Fibroblast of skin of abdomen (primary cell): ENCODE measurements at places on chromosomes 1 and 21.
A peak's percentile ranks its signal among the peaks of the same experiment; 100 is the strongest.

DNA sequence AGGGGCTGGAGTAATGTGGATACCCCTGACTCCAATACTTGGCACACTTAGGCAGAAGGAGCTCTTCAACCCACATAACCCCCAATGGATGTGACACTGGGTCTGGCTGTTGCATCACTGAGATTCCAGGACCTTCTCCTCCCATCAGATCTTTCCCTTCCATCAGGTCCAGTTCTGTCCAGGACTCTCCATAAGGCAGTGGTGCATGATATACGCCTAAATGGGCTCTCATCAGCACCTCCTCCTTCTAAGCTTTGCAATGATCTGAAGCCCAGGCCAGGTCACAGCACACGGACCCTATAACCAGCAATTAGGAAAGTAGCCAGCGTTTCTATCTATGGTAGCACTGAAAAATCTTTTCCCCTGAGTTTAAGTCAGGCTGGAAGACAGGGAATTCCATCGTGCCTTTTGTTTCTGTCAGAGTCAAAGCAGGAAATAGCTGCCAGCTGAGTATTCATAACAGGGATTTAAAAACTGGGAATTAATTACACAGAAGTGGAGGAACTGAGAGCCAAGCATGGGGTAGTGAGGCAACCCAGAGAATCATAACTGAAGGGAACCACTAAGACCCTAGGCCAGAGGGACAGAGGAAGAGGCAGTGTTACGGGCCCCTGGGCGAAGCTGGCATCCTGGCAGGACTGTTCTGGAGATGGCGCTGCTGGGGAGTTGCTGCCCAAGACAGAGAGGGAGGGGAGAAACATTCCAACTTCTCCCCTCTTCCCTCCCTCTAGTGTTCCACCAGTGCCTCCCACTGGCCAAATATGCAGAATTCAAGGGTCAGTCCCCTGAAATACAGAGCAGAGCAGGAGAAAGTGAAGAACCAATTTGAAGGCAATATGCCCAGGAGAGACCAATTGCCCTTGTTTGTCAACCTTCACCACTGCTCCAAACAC is 37.5 kb upstream of the HOOK1 start:
- peak; percentile 76 for DNase-seq

DNA sequence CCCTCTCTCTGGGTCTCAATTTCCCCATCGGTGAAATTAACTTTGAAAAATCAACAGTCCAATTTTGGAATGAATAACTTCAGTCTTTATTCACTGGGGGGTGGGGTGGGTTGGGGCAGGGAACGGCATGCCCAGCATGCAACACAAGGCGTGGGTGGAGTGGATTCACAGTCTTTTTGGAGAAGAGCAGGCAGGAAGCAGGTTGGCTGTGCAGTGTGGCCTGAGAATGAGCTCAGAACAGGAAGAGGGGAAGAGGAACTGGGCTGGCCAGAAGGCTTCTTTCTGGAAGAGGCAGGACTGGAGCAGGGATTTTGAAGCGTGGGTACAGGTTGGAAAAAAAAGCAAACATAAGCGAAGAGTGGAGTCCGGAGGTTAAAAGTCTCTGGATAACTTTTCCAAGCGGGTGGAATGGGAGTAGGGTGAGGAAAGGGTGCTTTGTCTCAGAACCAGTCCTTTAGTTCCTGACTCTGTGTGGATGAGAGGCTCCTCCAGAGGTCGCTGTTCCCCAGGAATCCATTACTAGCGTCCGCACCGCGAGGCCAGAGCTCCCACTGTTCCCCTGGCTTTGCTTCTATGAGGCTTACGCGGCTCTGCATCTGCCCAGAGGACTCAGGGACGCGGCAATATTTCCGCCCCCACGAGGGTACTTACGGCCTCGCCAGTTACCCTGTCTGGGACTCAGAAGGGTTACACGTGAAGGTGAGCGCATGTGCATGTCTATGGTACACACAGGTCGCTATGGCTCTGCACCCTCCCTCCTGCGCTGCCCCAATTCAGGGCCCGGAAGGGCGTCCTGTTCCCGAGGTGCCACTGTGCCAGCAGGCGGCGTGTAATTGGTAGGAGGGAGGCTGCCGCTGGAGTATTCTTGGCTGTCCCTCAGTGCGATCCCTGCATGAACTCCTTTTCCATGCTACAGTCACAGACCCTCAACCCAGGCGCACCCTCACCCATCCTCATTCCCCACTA is 5.5 kb upstream of the FOXD2 start:
- DNase-seq: peak; percentile 72

DNA sequence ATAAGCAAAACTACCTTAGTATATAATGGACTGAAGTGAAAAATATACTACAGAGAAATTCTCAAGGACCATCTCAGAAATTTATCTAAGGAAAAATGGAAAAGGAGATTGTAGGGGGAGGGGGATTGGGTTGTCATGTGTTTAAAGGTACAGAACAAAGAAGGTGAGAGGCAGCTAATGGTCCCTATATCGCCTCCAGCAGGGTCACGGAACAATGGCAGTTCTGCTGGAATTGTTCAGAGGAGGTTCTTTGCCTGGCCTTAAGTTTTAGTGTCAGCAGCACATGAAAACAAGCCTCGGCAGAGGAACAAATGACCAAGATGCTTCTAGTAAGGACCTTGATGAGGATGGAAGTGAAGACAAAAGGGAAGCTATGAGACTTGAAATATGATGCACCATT is 42.0 kb upstream of the RGS2 start:
- no peak for DNase-seq

GRCh38 chr1:196466166-196466565 is 142.1 kb downstream of the KCNT2 start:
- no peak for DNase-seq

DNA sequence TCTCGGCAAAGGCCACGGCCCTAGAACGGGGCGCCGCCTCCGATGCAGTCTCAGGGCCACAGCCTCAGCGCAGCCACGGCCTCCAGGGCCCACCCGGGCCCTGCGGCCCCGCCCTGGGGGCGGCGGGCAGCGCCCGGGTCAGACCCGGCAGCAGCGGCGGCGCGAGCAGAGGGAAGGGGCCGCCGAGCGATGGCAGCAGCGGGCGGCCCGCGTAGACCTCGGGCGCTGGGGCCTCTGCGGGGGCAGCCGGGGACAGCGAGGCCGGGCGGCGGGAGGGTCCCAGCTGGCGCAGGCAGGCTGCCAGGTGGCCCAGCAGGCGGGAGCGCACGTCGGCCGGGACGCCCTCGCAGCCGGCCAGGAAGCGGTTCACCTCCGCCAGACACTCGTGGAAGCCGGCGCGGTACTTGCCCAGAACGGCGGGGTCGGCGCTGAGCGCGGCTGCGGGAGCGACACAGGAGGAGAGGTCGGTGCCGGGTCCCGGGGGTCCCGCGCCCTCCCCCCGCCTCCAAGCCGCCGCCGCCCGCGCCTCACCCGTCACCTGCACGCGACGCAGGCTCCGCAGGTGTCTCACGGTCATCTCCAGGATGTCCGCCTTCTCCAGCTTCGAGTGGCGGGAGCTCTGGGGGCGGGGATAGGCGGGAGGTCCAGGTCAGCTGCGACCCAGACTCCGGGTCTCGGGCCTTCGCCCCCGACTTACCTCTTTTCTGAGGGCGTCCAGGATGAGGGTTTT is 737 bp downstream of the HES4 start:
- DNase-seq: peak; percentile 19

DNA sequence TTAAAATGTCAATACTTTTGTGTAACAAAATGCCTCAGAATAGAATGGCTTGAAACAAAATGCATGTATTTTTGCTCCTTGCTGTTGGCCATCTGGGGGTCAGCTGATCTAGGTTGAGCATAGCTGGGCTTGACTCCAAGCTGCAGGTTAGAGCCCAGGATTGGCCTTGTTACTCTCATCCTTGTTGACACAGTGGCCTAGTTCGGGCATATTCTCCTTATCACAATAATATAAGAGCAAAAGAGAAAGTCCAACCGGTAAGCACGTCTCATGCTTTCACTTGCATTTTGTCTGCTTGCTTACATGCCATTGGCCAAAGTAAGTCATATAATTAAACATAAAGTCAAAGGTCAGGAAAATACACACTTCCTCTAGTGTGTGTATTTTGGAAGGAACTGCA is 456.2 kb downstream of the KCNT2 start:
- DNase-seq: no peak

- DNase-seq: no peak
These were observed 23.2 kb downstream of the INSL5 start for GRCh38 chr1:66777831-66778230.

GRCh38 chr21:42414928-42415769 is 11.4 kb downstream of the UBASH3A start:
- peak; percentile 21 for DNase-seq

DNA sequence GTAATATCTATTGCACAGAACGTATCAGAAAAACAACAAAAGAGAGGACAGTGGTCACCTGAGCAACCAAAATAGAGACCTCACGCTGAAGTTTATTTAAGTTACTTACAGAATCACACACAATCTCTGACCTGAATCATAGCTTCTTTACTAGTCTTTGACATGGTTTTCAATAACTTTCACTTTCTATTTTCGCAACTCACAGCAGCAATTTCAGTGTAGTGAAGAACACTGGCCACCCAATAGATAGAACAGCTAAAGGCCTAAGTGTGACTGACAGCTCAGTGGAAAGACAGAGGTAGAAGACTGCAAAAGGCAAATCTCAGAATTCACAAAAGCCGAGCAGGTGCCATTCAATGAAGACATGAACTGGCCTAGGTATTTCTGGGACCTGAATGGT is 435.6 kb upstream of the CHRM3 start:
- DNase-seq: no peak

DNA sequence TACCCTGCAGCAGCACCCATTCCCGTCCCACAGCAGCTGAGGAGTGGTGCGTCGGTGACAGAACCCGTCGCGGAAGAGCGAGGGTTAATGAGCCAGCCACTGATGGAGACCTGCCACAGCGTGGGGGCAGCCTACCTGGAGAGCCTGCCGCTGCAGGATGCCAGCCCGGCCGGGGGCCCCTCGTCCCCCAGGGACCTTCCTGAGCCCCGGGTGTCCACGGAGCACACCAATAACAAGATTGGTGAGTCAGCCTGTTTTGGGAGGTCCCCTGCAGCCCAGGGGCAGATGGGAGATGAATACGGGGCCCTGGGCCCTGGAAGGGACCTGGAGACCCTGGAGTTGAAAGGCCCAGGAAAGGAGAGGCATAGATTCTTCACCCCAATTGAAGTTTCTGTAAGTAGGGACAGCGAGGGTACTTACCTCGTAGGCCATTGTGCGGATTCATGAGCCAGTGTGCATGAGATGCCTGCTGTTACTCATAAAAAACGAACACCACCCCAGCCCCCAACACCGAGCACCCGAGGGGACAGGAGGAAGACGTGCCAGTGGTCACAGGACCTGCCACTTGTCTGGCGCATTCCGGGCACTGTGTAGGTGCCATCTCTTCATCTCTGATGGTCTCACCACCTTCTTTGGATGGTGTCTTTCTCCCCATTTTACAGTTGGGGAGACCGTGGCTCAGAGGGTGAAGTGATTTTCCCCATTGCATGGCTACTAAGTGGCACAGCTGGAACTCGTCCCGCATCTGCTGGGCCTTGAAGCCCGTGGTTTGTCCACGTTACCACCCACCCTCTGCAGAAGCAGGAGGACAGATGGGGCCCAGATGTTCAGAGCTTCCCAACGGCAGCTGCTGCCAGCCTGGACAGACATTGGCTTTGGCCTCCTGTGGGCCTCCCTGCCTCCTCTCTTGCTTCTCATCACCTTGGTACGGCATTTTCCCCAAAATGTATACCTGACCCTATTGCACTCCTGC is 28.3 kb upstream of the TNFRSF1B start:
- DNase-seq: peak; percentile 29

GRCh38 chr1:108801101-108801500 is 54.6 kb downstream of the STXBP3 start:
- peak; percentile 25 for DNase-seq

- DNase-seq: no peak
These were observed 55.9 kb downstream of the CDC7 start for GRCh38 chr1:91556556-91556955.

GRCh38 chr21:41739011-41739410 is 27.8 kb downstream of the RIPK4 start:
- no peak for DNase-seq

- no peak for DNase-seq
These were observed 1.3 kb downstream of the CATSPER4 start for GRCh38 chr1:26191739-26192138.

DNA sequence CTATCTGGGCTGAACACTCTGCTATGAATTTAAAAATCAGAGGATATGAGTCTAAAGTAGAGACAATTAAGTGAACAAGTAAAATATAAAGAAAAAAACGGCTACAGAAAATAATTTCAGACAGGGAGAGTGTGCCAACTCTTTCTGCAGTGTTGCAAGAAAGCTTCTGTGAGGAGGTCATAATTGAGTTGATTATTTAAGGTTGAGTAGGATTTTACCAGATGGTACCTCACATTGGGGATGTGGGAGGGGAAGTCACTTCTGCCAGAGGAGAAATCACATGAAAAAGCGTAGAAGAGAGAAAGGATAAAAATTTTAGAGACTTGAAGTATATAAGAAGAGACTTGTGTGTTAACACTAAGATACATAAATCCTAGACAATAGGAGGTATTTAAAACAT is 238.0 kb upstream of the NCAM2 start:
- no peak for DNase-seq

GRCh38 chr1:156052862-156053767 is 483 bp downstream of the UBQLN4 start:
- peak; percentile 58 for DNase-seq

DNA sequence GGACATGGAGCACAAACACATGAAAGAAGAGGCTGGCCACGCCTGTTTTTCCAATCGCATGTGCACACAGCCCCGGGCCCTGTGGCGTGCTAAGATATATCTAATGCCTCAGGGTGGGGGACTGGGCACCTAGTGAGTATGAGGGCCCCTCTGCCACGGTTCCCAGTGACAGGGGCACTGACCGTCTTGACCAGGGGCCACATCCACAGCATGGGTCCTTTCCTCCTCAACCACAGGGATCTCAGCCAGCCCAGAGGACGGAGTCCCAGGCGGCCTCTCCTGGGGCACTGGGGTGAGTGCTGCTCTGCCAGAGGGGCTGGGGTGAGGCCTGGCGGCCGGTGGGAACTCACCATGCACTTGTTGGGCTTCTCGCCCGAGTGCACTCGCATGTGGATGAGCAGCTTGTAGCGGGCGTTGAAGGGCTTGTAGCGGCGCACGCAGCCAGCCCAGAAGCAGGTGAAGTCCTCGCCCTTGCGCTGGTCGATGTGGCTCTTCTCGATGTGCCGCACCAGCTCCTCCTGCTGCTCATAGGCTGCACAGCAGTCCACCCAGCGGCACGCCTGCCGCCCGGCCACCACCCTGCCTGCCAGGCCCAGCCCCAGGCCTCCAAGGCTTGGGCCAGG is 134.7 kb downstream of the DMRTB1 start:
- DNase-seq: no peak

- DNase-seq: no peak
These were observed at the start of gene PAPPA2 for GRCh38 chr1:176462674-176463378. Gene PAPPA2 (plus strand): TSS chr1:176463175. CDS start chr1:176556323, 93,148 bp downstream.

DNA sequence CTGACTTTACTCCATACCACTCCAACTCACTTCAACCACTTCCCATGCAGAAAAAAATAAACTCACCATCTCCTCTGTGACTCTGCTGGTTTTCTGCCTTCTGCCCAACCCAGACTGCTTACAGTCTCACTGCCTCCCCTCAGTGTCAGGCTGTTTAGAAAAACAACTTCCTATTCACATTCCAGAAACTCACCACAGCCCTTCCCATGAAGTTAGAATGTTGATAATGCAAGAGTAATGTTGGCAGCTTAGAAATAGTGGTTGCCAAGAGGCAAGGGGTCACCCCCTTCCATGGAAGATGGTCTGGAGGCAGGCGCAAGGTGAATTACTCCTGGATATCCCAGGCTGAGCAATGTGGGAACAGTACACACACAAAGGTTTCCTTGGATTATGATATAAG is at the start of gene SELP:
Gene SELP (minus strand): TSS at position 119 of the 400 bp plus-strand sequence. CDS start 50 bp downstream, at position 69.
- no peak for DNase-seq
